Stimulated activated CD4-positive, alpha-beta T cell treated with anti-CD3 and anti-CD28 coated beads, Interleukin-4, amount 100 ng/mL, for 48 hours (primary cell): ENCODE measurements at places on chromosomes 2 and 18.

- DNase-seq, result no peak
These were observed 206.1 kb downstream of the FAM210A start for GRCh38 chr18:13520306-13520705.

DNA sequence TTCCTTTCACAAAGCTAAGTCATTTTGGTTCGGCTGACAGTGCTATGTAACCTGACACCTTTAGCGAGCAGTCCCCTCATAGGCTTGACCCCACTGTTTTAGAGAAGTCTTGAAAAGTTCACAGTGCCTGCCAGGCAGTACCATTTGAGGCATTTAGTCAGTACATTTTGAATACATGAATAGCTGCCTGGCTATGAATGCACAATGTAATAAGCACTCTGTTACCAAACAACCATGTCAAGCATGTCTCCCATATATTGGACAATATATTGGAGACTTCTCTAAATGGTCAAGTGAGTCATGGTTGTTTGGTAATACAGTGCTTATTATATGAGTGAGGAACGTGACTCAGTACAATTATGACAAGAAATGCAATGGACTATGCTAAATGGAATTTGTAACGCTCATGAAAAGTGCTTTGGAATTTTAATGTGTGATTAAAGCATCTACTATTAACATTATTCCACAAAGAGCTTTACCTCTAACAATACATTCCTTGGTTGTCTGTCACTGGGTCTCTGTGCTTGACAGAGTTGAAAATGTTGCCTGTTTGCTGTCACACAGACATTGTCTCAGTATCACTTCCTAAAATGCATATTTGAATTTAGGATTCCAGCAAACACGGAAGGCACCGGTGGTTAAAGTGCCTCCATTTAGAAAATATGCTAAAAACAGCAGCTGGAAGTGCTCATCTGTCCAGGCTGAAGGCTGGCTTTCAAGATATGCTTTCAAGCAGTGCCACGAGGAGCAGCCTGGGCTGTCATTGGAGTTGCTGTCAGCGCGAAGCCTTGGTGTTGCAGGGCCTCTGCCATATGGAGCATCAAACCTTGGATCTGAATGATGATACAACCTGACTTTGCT, 458.6 kb downstream of the FBXO15 start:
- no peak for DNase-seq

DNA sequence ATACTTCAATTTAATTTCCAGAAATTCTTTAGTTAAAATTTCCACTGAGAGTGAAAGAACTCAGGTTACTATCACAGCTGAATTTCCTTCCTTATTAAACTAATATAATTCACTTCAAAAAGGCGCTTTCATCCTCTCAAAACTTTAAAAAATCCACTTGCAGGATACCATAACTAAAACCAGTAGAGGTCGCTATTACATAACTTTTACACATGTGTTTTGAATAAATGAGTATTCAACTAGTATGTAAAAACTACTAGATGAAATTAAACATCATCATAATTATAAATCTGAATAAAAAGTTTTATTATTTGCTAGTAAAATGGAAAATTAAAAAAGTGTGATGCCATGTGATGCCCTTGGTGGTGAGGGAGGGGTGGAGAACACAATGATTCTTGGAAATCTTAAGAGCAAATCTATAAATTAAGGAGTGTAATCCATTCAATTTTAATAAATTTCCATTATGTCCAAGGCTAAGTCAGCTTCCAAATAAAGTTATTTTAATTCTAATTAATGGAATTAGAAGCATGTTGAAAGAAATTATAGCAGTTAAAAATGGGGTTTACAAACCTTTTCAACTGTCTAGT, 61.4 kb downstream of the SOS1 start:
- no peak for DNase-seq

DNA sequence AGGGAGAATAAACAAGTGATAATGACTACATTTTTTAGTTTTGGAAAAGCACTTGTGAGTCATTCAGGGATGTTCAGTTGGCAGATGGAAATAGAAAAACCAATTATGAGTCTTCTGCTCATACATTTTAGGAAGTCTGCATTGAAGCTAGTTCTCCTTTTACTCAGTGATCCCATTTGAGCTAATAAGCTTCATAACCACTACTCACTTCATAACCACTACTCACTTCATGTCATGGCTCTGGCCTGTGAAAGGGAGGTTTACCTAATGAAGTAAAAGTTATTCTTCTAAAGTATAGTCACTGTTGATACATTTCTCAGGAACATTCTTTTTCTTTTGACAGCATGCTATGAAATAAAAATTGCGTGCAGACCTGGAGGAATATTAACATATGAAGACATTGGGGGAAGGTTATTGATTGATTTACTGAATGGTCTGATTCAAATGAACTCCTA, 948.7 kb downstream of the TSN start:
- DNase-seq, result no peak

GRCh38 chr2:63791387-63791786, 50.3 kb upstream of the UGP2 start:
- DNase-seq, result no peak

- DNase-seq, result no peak
These were observed 42.0 kb downstream of the OXER1 start for GRCh38 chr2:42721898-42722297.

DNA sequence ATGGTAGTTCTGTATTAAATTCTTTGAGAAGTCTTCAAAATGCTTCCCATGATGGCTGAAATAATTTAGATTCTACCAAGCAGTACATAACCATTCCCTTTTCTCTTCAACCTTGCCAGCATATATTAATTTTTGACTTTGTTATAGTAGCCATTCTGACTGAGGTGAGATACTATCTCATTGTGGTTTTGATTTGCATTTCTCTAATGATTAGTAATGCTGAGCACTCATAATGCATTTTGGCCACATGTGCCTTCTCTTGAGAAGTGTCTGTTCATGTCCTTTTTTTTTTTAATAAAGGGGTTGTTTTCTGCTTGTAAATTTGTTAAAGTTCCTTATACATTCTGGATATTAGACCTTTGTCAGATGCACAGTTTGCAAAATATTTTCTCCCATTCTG, 173.9 kb downstream of the CALCRL start:
- no peak for DNase-seq

DNA sequence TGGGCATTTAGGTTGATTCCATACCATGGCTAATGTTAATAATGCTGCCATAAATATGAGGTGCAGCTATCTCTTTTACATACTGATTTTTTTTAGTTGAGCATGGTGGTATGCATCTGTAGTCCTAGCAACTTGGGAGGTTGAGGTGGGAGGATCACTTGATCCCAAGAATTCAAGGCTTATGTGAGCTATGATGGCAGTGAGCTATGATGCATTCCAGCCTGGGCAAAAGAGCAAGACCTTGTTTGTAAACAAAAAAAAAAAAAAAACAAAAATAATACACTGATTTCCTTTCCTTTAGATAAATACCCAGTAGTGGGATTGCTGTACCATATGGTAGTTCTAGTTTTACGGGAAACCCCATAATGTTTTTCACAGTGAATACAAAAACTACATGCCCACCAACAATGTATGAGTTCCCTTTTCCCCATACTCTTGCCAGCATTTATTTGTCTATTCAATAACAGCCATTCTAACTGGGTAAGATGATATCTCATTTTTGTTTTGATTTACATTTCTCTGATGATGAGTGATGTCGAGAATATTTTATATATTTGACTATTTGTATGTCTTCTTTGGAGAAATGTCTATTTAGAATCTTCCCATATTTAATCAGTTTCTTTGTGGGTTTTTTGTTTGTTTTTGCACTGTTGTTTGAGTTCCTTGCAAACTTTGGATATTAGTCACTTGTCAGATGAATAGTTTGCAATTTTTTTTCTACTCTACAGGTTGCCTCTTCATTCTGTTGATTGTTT, 281.0 kb upstream of the KYNU start:
- no peak for DNase-seq

DNA sequence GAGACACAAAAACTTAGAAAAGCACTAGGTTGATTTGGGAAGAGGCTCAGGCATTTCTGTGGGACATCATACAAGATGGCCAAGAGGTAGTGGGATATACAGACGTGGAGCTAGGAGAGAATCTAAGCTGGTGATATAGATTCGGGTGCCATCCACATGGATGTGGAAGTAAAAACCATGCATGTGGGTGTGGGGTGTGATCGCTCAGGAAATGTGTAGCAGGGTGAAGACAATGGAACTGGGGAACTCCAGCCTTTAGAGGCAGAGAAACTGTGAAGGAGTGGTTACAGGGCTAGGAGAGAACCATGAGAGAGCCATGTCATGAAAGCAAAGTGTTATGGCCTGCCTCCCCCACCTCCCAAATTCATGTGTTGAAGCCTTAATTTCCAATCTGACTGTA, 43.0 kb upstream of the CTLA4 start:
- no peak for DNase-seq

- DNase-seq, result no peak
These were observed 210.5 kb downstream of the ALPK2 start for GRCh38 chr18:58418361-58418760.
